HuH-7 (cell line): ENCODE measurements at places on chromosomes 12 and 14.

DNA sequence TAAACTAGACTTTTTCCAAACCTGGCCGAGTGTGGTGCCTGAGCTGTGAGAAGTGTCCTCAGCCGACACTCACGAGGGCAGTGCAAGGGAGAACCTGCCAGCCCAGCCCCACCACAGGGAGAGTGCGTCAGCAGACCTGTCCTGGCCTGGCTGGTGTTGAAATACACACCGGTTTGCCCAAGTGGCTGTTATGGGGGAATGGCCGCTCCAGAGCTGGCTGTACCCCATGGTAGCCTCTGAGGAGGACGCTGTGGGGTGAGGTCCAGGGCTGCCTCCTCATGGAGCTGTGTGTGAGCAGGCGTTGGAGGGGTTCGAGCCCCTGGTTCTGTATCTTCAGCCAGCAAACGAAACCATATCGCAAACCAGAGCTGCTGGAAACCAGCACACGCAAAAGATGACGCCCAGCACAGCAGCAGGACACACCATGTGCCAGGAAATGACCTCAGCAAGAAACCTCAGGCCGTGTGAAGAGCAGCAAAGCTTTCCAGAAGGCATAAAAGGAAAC is 9.4 kb downstream of the ANKRD9 start:
- no peak for DNase-seq

DNA sequence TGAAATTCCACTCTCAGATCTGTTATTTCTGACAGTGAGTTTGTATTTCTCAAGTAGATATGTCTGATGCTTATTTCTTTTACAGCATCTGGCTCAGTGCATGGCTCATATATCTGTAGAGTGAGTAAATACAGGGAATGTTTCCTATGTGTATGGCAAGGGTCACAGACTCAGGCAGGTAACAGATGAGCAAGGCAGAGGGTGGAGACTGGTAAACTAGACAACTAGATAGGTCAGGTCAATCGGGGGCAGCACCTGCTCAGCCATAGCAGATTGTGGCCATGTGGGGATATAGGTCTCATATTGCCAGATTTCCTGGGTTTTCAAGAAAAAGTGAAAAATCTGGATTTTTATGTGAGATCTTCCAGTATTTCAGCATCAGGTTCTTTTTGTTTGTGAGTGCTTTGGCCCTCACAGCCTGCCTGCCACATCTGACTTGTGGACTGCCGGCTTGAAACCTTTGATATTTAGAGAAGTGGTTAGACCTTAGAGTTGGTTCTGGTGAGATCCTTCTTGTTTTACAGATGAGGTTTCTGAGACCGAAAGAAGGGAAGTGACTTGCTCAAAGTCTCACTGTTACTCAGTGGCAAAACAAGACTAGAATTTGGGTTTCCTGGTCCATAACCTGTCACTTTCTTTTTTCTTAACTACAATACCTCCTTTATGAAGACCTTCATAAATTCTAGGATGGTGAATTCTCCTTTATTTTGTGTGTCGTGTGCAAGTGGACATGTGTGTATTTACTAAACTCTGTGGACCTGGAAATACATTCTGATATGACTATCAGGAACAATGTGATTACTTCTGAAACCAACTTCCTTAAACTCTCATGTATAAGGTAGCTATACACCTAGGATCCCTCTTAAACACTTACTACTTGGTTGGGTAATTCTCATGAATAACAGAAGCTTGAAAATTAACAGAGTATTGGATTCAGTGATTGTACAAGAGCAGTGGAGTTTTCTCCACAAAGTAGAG is 34.4 kb downstream of the PROX2 start:
- no peak for DNase-seq

- no peak for DNase-seq
Observed at GRCh38 chr12:56894698-56895368, 39.4 kb downstream of the SDR9C7 start.

GRCh38 chr12:111886662-111887545 is 44.9 kb downstream of the MAPKAPK5 start:
- DNase-seq = no peak
